ENCODE measurements at places on chromosomes 5 and 9.
A peak's percentile ranks its signal among the peaks of the same experiment; 100 is the strongest.

DNA sequence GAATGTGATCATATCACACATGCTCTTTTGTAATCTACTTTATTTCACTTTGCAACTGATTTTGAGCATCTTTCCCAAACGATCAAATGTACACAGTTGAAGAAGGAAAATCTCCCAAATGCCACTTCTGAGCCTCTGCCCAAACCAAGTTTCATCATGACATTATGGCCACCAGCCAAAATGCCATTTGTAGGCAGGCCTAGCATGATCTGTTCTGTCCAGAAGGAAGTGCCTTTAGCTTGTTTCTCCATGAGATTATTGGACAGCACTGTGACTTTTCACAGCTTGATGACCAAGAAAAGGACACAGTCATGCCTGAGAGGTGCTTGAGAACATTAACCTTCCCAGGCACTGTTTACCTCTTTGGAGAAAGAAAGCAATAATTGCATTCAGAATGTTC, 73.2 kb upstream of the PIP5K1B start:
- DNase-seq = no peak

- DNase-seq = no peak
Observed at GRCh38 chr9:80188579-80188978, 616.8 kb downstream of the TLE4 start.

DNA sequence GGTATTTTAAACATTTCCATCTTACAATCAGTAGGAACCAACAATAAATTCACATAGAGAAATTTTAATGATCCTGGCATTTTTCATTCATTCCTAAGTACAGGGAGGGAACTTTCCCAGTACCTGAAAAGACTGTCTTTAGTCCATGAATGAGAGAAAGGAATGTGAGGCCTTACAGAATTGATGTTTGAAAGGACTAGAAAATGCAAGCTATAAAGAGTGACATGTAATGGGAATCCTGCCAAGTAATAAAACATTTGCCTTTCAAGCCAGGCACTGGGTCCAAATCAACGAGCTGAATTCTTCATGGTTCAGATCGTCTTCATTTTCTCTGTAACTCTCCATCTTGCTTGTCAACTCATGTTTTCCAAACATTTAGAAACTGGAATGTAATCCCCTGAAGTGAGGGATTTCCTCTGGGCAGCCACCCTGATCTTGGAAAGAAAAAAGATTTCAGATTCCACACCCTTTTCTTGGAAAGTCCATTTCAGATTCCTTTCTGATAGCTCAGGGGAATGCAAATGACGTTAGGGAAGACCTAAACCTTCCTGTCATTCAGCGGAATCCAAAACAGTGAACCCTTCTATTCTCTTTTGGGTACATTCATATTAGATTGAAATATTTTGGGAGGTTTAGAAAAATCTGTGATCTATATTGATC, 315.8 kb downstream of the SH3GL2 start:
- DNase-seq = no peak

GRCh38 chr9:137354845-137355760, 53.0 kb upstream of the NRARP start:
- no peak for DNase-seq

DNA sequence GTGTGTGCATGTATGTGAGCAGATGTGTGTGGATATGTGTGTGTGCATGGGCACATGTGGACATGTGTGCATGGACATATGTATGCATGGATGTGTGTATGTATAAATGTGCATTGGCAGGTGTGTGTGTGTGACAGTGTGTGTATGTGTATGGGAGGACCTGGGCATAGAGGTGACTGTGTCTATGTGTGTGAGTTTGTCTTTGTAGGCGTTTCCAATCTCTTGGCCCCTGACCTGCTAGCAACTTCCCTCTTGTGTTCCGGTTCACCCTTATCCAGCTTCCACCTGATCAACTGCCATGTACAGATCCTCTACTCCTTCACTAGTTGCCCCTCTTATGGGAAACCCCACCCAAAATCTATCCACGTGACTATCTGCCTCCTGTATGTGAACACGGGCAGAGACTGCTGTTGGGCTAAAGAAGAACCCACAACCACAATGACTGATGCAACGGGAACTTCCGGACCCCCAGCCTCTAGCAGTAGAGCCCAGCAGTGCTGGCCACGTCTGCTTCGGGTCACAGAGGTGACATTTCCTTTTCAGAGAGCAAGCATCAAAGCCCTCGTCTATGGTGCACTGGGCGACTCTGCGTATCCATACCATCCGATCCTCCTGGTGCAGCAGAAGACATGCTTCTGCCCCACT, 24.9 kb upstream of the GADD45G start:
- peak; percentile 88 for DNase-seq

DNA sequence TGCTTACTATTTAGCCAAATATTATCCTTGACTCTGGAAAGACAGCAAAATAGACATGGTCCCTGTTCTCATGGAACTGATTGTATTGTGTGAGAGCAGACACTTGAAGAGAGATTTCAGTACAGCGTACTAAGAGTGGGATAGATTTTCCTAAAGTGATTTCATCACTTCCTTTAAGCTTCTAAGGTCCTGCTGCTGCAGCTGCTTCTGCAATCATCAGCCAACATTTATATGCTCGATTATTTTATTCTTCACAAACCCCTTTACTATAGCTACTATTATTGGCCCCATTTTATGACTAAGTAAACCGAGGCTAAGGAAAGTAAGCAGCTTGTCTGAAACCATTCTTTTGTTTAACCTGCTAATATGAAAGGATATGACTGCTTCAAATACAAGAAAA, 137.7 kb downstream of the SPATA31D1 start:
- no peak for DNase-seq

DNA sequence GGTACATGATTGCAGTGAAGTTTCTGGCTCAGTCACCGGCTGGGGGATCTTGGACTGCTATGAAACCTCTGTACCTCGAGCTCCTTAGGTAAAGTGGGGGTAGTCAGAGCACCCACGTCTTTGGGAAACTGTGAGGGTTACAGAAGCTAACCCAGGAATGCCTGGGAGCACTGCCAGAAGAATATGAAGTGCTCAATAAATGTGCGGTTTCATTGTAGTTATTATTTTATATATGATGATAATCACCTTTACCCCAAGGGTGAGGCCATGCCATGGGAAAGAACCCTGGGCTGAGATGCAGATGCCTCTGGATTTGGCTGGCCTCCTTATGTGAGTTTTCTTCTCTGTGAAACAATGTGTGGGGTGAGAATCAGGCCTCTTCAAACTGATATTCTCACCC, 3.7 kb downstream of the NPR3 start:
- no peak for DNase-seq

DNA sequence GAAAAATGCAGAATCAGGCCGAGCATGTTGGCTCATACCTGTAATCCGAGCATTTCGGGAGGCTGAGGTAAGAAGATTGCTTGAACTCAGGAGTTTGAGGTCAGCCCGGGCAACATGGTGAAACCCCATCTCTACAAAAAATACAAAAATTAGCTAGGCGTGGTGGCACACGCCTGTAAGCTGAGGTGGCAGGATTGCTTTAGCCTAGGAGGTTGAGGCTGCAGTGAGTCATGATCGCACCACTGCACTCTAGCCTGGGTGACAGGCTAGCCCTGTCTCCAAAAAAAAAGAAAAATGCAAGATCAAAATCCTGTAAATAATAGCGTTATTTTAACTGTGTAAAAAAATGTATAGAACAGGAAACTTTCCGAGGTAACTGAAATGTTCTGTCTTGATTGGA, 39.4 kb downstream of the RNF44 start:
- DNase-seq = no peak

GRCh38 chr5:103434057-103434456, 128.5 kb downstream of the NUDT12 start:
- no peak for DNase-seq

DNA sequence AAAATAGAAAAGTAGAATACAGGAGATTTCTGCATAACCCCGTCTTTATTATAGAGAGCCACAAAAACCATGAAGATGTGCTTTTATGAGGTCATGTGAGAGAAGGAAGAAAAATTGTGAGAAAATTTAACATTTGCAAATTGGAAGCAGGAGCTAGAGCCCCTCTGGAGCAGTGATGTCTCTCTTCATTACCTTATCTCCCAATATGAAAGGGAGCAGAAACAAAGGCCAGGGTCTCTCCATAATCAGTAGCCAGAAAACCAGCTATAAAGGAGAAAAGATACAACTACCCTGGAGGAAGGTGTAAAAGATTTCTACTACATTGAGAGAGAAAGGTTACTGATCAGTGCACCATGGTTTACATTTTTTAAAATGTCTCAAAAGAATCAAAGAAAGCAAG, 53.2 kb upstream of the ITGA1 start:
- no peak for DNase-seq

DNA sequence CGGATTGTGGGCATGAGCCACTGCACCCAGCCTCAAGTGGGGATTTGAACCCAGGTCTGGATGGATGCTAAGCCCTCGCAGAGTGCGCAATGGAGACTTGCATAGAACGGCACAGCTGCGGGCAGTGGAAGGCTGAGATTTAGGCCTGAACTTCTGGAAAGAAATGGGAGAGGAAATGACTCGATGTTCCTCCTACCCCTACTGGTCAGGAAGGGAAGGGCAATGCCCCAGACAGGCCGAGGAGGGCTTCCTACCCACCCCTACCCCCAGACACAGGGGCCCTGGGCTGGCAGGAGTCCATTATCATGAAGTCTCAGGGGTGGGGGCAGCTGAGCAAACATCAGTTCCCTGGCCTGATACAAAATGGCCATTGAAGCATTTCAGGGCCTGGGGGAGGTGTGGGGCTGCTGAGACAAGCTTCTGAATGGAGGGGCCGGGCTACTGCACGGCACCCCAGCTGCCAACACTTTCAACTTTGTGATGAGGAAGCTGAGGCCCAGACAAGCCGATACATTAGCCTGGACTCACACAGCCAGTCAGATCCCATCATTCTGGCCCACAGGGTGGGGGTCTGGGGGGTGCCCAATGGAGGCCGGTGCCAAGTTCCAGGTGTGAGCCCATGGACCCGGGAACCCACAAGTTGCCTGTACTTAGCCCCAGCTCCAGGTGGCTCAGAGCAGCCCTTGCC, 13.5 kb upstream of the WDR38 start:
- no peak for DNase-seq

DNA sequence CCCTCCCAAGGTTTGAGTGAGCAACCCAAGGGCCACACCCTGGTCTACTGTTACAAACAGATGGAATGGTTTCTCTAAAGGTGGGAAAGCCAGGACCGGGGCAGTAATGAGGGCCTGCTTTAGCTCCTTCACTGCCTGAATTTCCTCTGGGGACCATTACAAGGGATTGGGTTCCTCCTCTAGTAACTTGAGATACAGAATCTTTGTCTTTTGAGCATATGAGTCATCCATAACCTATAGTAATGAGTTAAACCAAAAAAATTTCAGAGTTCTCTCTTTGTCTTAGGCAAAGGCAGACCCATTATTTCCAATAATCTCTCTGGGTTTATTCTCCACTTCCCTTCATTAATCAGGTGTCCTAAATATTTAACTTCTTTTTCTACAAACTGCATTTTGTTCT, 618.8 kb downstream of the HINT1 start:
- no peak for DNase-seq

DNA sequence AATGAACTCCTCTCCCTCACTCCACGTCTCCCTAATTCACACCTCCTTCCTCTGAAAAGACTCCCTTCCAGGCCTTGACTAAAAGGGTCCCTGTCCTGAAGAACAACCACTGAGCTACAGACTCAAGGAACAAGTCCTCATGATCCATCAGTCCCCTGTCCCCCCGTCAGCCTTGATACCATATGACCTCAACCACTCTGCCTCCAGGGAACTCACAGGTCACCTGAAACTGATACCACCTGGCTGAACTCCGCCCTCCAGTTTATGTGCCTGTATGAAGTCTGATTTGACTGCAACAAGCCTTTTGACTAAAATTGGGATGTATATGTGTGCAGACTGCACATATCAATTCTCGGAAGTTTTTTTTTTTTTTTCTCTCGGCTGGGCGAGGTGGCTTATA, 88.7 kb downstream of the UGCG start:
- DNase-seq = no peak

- no peak for DNase-seq
Observed at GRCh38 chr5:1027631-1028441, 19.2 kb downstream of the NKD2 start.

GRCh38 chr9:89661391-89661949, 56.7 kb downstream of the GADD45G start:
- no peak for DNase-seq

GRCh38 chr5:66680221-66680620, 84.0 kb downstream of the MAST4 start:
- DNase-seq = no peak

DNA sequence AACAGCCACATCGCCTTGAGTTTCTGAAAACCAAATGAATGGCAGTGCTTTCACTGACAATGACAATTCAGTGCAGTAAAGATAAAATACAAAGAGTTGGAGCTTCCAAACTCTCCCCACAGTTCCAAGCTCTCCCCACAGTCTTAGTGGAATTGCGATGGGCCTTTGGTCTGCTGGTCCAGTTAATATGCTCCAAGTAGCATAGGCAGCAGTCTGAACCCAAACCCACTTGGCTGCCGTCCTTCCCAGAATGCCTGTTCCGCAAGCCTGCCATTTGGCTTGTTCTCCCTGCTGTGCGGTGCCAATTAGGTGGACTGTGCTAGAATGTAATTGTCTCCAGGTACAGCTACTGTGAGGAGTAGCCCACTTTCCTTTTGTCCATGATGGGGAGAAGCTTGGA, 250.1 kb downstream of the GOLPH3 start:
- no peak for DNase-seq

- DNase-seq = no peak
Observed at GRCh38 chr5:154368041-154368800, 77.6 kb upstream of the SAP30L start.

DNA sequence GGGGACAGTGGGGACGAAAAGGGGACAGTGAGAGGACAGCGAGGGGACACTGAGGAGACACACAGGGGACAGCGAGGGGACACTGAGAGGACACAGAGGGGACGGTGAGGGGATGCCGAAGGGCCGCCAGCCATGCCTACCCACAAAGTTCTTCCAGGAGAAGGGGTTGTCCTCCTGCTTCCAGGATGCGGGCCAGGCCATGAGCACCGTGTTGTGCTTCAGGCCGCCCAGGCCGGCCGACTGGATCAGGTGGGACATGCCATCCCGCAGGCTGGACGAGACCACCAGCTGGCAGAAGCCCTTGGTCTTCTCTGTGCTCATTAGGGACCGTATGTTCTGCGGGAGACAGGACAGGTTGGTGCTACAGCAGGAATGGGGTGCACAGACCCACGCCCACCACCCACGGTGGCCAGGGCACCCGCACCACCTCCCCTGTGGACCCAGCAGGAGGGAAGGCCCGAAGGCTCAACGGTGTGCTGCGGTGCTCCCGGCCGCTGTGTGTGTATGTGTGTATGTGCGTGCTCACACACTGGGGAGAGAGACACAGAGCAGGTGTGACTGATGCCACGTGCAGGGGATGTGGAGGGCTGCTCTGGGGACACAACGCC, 46.6 kb downstream of the SLC12A7 start:
- no peak for DNase-seq

GRCh38 chr9:70878576-70878975, 242.8 kb downstream of the TRPM3 start:
- no peak for DNase-seq

DNA sequence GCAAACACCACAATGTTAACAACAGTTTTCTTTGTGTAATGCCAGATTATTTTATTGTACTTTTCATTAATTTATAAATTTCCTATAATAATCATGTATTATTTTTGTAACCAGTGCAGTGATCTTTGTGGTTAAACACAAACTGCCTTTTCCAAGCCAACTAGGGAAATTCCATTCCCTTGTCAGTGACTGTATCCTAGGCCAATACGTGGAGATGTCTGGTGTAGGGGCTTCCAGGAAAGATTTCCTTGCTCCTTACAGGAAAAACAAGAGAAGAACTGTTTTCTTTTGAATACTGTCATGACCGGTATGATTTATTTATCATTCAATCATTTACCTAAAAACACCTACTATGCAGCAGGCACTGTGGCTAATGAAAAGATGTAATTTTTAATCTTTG, 31.4 kb downstream of the FANCC start:
- DNase-seq = no peak

Measured in GF-D8 (cell line).